Stimulated activated CD8-positive, alpha-beta memory T cell treated with anti-CD3 and anti-CD28 coated beads, Interleukin-15, amount 100 ng/mL, for 4 hours (primary cell): ENCODE measurements at places on chromosomes 1 and 21.

- no peak for DNase-seq
Observed at GRCh38 chr1:34415140-34415539, 238.4 kb downstream of the C1orf94 start.

DNA sequence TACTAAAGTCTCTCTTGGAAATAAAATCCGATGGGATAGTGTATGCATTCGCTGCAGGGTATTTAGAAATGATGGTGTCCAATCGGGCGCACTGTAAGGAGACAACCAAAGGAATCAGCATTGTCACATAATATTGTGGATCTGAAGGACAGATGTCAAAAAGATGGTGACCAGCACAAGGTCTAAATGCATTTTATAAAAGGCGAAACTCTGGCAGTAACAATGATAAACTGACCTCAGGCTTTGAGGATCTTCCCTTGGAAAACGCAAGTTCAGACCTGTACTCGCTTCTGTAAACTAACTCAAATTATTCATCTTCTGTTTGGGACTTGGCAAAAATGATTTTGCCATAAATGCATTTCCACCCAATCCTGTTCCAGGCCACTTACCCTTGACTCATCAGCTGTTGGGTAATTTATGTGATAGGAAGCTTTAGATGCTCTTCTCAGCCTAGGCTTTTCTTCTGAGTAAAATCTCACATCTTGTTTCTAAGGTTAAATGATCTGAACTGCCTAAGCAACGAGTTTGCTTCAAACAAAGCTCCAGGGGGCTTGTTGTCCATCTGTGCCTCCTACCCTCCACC is 33.8 kb downstream of the STPG1 start:
- DNase-seq: no peak

GRCh38 chr1:37449936-37450335 is 24.4 kb upstream of the ZC3H12A start:
- no peak for DNase-seq

DNA sequence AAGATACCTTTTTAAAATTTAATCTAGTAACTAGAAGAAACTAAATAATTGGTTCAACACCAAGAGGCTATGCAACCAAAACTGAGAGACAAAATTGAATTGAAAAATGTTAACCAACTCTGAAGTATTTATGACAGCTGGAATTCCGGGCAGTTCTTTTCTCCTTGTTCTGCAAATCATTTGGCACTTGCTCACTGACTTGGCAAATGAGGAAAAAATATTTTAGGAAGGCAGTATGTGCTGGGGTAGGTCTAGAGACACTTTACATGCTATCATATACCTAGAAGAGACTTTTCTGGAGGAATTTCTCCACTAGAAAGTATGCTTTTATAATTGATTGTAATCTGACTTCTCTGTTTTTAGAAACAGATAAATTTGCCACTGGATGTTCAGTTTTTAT is 22.1 kb upstream of the SH3D21 start:
- DNase-seq: no peak

GRCh38 chr1:38826262-38826661 is 33.3 kb downstream of the RRAGC start:
- no peak for DNase-seq

GRCh38 chr1:101331794-101332193 is 95.0 kb downstream of the S1PR1 start:
- no peak for DNase-seq

GRCh38 chr1:206912445-206913095 is 9.2 kb downstream of the FCMR start:
- no peak for DNase-seq

DNA sequence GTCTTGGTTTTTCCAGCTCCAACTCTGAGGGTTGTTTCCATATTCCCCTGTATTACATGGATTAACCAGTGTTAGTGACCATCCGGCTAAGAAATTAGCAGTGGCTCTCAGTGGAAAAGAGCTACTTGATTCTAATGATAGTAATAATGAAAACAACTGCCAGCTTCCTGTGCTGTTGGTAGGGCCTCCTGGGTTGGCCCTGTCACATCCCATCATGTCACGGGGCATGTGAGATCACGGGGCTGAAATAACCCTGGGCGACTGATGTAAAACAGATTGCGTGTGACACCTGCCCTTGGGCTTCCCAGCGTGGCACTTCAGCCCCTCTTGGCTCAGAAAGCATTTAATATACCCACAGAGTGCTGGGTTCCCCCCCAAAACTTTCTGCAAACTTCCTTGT is 149.0 kb downstream of the ROR1 start:
- no peak for DNase-seq

- no peak for DNase-seq
Observed at GRCh38 chr21:42161956-42162681, 56.8 kb upstream of the ABCG1 start.

DNA sequence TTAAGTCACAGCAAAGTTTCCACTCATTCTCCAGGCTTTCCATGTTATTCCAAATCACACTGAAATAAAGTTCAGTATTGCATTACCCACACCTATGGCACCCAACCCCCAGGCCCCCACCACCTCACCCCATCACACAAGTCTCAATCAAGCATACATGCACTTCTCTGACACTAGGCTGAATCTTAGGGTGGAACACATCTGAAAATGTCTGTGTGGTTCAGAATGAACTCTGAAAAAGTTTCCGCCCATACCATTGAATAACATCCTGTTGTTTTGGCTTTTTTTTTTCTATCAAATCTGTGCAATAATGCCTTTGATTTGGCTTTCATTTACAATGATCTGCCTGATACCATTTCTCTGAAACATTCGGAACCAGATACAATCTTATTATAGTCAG is 25.8 kb upstream of the LRRC8C start:
- DNase-seq: peak; percentile 19

GRCh38 chr1:219961684-219962083 is 33.3 kb upstream of the SLC30A10 start:
- no peak for DNase-seq

- no peak for DNase-seq
Observed at GRCh38 chr1:109529881-109530456, 9.7 kb upstream of the GPR61 start.

DNA sequence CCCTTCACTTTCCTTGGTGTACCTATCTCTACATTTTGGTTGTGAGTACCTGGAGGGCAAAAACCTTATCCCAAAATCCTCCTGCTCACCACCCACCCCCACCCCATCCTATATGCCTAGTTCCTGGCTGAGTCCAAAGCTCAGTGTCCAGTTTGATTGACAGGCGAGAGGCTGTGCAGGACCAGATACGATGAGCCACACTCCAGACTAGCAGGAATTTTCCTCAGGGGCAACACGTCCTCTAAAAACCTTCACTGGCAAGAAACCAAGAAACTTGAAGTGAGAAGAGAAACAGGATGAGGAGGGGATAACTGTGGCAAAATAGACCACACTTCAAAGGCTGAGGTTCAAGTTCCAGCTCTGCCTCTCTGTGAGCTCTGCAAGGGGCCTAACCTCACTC is 1.1 kb upstream of the SLAMF8 start:
- DNase-seq: no peak

DNA sequence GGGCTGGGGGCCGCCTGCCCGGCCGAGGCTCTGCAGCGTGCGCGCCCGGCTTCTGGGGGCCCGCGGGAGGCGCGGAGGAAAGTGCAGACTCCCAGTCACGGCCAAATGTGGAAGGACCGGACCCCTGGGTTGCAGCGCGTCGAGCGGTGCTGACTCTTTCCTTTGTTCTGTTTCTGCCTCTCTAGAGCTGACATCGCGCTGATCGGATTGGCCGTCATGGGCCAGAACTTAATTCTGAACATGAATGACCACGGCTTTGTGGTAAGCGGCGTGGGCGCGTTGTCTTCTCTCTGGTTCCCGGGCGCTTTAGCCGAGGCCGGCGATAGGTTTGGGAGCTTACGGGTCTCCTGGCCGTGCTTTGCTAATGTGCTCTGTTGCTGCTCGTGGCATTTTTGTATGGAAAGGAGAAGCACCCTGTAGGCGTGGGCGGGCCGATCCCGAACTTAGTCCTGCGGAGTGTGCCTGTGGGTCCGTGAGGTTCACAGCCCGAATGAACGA is 629 bp downstream of the PGD start:
- DNase-seq: no peak

DNA sequence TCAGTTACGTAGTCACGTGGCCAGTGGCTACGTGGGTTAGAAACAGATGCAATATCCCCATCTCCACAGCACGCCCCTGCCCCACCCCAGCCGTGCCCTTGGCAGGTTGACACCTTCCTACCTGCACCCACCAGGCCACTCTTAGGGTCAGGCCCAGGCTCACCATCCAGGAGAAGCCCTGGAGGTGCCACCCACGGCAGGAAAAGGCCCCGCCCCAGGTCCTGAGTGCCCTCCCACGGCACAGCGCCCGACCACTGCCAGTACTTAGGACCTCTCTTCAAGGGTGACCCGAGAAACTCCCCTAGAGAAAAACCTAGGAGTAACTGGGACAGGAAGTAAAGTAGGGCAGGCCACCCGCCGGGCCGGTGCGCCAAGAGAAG is 1.5 kb downstream of the C1orf35 start:
- DNase-seq: no peak

DNA sequence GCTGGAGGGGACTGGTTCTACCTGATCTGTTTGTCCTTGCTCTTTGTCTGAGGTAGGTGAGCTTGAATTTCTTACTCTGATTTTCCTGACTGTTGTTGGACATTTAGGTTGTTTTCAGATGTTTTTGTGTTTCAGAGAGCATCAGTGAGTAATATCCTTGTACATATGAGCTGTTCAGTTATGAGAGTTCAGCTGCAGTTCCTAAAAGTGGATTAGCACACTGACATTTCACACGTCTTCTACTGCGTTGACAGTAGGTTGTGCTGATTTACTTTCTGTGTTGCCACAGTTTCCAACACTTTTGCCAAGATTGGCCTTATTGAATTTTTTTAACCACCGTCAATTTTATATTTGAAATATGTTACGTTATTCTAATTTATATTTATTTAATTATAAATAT is 27.7 kb downstream of the CXADR start:
- DNase-seq: no peak

- DNase-seq: no peak
Observed at GRCh38 chr1:15858672-15859372, 11.3 kb downstream of the SPEN start.

- DNase-seq: no peak
Observed at GRCh38 chr1:203677771-203678170, 51.1 kb downstream of the ATP2B4 start.

DNA sequence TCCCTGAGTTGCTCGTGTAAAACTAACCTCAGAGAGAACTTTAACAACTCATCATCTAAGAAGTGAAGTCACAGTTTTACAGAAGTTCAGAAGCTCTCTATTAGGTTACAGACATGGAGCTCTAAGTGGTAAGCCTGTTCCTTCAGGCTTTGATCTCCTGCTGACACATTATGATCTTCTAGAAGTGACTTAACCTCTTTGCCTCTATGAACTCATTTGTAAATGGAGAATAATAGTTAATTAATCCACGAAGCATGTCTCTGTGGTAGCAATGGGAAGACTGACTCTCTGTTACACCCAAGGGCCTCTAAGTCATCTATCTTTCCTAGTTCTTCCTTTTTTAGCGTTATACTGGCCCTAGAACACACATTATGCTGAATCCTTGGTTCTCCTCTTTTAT is 157.9 kb upstream of the NRIP1 start:
- DNase-seq: no peak

DNA sequence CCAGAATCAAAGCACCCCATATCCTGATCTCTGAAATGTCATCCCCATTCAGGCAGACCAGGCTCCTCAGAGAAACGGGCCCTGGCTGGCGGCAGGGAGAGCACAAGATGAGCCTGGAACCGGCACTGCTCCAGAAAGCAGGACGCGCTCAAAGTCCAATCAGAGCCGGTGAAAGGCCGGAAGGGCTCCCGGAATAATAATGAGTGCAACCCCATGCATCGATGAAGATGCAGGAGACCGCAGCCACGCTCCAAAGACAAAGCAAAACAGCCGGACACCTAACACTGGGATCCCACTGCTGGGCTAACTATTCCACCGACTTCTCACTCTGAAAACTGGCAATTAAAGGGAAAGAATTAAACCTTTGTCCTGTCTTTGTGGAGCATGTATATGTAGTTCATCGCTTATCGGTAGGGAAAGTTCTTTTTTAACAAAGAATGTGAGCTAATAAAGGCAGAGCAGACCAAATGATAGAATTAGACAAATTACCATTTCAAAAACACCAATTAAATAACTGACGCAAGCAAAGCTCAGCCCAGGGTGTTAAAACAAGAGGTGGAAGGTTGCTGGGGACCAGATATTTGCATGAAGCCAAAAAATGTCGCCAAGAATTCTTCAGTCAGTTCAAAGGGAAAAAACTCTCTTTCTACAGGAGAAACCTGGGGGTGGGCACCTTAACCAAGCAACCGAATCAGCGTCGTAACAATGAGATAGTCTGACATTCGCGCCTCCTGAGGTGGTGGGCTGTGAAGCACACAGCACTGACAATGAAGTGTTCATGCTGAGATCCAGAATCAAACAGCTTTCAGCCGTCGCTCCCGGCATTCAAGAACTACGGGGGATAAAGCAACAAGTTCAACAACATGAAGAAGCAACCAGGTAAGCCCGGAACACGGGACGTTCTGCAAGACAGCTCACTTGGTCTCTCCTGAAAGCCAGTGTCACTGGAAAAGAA is 95.2 kb downstream of the NPHP4 start:
- DNase-seq: no peak

GRCh38 chr21:35426469-35426868 is 377.4 kb upstream of the RUNX1 start:
- no peak for DNase-seq

DNA sequence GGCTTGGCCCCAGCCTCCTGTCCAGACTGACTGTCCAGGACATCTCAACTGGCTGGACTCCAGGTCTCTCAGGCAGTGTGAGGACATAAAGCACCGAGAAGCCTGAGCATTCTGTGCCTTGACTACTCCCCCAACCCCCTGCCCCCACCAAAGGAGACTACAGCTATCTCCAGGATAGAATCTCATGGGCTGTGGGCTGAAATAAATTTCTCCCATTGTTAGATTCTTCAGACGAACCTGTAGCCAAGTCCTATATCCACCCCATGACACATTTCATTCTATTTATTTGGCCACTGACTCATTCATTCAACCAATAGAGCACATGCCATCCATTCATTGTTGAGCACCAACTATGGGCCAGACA is 11.4 kb downstream of the VWA5B1 start:
- DNase-seq: no peak

GRCh38 chr1:232705815-232706575 is 76.1 kb upstream of the SIPA1L2 start:
- DNase-seq: no peak

GRCh38 chr1:15035236-15035635 is 118.3 kb upstream of the TMEM51 start:
- DNase-seq: no peak
